Bone marrow (tissue), 2 donors: ENCODE measurements at places on chromosomes 12 and 14.

GRCh38 chr12:110785240-110785639 is 42.5 kb upstream of the PPP1CC start:
- DNase-seq = no peak

- DNase-seq = no peak
These were observed 42.0 kb downstream of the IQSEC3 start for GRCh38 chr12:108594-108993.

GRCh38 chr12:115108129-115109100 is 424.4 kb upstream of the TBX3 start:
- DNase-seq = no peak

DNA sequence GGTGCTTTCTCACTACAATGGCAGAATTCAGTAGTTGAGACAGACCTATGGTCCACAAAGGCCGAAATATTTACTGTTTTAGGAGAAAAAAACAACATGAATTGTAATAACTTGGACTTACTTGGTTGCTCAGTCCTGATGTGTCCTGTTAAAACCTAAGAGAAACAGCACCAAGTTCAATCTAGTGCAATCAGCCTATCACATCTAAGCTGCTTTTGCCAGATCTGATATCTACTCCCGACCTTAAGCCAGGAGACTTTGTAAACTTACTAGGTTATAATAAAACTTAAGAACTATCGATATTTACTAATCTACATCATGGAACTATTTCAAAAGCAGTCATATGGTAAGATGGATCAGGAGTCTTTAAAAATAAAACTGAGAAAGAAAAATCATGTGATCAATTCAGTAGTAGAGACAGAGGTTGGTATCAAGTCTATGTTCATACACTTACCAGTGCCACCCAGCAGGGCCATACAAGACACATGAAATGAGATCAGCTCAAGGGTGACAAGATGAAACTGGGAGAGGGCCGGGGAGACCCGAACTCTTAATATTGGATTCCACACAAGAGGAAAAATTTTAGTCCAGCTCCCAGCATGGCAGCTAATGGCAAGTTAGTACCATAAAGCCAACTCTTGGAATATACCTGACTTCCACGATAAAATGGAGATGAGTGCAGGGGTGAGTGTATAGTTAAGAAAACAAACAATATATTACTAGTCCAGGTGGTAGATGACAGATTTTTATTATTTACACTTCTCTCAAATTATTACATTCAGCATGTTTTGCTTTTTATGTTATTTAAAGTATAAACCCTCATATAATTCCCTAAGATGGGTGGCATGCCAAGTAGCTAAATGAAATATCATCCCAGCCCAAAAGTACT is 27.5 kb downstream of the NUDT4 start:
- no peak for DNase-seq

GRCh38 chr12:106245767-106246166 is 2.1 kb downstream of the CKAP4 start:
- no peak for DNase-seq

GRCh38 chr14:34785223-34786006 is 71.0 kb upstream of the CFL2 start:
- DNase-seq = no peak

- DNase-seq = no peak
These were observed 243.3 kb upstream of the CRY1 start for GRCh38 chr12:107336695-107337094.

- peak; percentile 60 for DNase-seq
These were observed 8.3 kb downstream of the CISTR start for GRCh38 chr12:53743266-53744129.

DNA sequence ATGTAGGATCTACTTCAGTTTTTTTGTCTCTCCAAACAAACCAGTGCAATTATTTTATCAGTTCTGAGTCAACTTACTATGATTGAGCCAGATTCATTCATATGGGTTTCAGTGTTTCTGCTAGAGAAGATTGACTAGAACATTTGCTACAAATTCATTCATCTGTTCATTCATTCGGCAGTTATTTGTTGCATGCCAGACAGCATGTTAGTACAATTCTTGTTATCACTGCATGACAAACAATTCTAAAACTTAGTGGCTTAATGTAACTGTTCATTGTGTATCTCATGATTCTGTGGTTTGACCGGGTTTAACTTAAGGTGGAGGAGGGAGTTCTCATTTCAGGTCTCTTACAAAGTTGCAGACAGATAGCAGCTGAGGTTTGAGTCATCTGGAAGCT is 52.3 kb downstream of the POLR3B start:
- DNase-seq = no peak

DNA sequence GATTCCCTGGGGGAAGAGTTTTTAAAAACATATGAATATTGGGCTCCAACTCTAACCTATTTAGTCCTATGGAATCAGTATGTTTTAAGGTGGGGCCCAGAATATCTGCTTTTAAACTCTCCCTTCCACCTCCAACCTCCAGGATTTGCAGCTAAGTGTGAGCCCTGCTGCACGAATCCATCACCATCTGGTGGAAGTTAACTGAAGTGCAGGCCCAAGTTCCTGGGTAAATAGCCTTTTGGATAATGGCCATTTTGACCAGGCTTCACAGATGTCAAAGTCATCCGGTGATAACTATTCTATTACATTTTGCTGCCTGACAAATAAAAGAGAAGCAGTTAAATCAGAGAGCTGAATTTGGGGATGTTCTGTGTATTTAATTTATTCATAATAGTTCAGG is 58.1 kb upstream of the RMST start:
- DNase-seq = no peak

GRCh38 chr12:82130762-82131161 is 227.4 kb downstream of the CCDC59 start:
- DNase-seq = no peak

GRCh38 chr12:122097927-122098756 is 19.6 kb downstream of the MLXIP start:
- no peak for DNase-seq

GRCh38 chr12:69648476-69648875 is 37.8 kb upstream of the LRRC10 start:
- DNase-seq = no peak

DNA sequence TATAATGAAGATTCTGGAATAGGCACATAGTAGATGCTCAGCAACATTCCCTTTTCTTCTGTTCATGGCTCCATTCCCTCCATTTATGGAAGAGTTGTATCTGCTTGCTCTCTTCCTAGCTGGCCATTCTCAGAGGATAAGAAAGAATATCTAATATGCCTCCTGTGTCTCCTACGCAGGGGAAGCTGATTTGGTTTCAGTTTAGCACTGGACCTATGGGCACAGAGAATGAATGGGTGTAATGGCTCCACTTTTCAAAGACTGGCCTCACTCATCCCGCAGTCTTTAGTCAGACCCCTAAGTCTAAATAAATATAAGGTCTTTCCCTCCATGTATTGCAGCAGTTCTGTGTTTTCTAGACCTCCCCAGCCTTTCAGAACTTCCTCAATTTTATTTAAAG is 2.0 kb downstream of the PKP2 start:
- no peak for DNase-seq

DNA sequence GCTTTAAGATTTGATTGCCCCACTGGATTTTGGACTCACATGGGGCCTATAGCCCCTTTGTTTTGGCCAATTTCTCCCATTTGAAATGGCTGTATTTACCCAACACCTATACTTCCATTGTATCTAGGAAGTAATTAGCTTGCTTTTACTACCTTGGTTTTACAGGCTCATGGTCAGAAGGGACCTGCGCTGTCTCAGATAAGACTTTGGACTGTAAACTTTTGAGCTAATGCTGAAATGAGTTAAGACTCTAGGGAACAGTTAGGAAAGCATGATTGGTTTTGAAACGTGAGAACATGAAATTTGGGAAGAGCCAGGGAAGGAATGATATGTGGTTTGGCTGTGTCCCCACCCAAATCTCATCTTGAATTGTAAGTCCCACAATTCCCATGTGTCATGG is 419.0 kb upstream of the TMPO start:
- DNase-seq = no peak

DNA sequence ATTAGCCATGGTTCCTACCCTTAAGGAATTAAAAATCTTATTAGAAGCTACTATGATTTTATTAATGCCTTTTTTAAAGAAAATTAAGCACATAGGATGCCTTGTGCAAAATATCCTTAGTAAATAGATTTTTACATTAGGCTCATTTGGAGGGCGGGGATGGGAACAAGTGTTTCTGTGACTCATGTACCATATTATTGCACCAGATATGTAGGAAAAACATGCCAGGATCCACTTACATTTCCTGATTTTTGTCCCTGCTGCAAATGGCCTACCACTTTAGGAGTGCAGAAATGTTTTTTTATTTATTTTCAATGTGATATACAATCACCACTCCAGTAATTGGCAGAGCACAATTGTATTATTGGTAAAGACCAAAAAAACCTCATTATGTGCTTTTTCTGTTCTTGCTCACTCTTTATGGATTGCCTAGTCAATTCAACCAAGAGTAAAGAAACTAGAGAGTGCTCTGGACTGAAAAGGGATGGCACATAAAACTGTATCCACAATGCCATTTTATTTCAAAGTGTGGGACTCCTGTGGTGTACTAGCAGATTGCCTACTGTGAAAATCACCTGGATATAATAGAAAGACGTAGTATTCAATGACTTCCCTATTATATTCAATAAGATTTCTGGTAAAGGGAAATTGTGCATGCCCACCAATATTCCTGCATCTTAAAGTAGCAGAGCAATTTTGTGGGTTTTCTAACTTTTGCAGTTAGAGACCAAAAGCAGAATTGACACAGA is 86.9 kb downstream of the ANO6 start:
- DNase-seq = no peak

DNA sequence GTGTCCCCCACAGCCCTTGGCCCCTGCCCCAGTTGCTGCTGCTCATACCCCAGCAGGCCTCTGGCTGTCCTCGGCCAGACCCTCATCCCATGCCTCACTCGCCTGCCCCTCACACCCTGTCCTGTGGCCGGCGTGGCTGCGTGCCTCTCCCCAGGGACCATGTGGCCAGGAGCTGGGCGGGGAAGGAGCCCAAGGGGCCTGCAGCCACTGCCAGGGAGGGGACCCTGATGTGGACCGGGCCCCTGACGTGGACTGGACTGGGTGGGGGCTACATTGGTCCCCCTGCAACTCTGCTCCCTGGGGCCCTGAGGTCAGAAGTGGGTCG is 10.9 kb downstream of the FBRSL1 start:
- DNase-seq = no peak

- no peak for DNase-seq
These were observed 163.1 kb upstream of the TMPO start for GRCh38 chr12:98352218-98352811.

DNA sequence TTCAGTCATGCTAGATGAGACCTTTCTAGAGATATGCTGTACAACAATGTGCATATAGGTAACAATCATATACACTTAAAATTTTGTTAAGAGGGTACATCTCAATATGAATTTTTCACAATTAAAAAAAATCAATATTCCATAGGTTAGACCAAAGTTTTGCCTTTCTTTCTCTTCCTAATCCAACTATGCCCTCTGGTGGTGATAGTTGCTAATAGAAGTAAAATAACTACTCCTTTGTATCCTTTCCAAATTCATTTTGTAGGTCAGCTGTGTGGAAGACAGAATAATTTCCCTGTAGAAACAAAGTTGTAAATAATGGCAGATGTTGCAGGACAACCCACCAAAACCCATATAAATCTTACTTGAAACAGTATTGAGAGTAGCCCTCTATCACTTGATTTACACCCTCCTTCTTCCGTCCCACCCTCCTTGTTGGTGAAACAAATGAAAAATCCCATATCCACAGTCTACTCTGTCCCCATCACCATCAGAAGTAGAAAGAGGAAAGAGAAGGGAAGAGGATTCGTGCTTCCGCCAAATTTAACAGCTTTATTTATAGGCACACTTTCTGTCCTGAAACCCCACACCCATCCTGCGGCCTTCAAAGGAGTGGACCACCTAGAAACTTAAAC is 34.2 kb upstream of the KICS2 start:
- DNase-seq = no peak

- no peak for DNase-seq
These were observed 53.9 kb downstream of the ANAPC7 start for GRCh38 chr12:110349514-110350151.

DNA sequence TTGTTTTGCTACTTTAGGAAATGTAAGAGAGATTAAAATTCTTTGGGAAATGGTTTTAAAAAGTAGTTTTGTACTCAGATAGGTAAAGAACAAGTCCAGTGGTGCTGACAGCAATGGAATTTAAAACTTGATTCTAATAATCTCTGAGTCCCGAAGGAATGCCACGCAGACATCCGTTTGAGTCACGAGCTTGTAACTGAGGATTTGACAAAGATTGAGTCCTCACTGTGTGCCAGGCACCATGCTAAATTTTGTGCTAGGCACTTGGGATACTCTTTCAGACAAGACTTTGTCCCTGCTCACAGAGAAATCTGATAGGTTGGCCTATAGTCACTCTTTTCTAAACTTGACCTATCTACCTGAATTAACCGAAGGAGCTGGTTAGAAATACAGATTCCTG is 12.7 kb downstream of the FLRT2 start:
- DNase-seq = no peak

DNA sequence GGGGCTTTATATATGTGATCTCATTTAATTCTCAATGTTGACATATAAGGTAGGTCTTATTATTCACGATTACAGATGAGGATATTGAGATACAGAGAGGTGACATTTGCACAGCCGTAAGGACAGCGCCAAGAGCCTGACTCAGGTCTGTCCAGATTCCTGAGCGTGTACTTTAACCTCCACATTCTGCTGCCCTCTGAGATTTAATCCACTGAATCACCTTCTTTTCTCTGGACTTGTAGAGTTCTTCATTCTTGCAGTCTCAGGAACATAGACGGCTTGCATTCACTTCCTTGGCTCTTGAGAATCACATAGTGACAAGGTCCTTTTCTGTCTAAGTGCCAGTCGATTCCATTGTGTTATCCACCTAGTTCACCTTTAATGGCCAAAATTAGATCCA is 141.0 kb upstream of the ARHGAP5 start:
- no peak for DNase-seq

GRCh38 chr12:1662761-1663439 is 28.0 kb upstream of the ADIPOR2 start:
- no peak for DNase-seq

- no peak for DNase-seq
These were observed at the start of gene NYNRIN for GRCh38 chr14:24398653-24399446. NYNRIN (plus strand) TSS chr14:24399003; CDS start chr14:24399247, 244 bp downstream.

GRCh38 chr12:52442600-52443061 is 8.5 kb upstream of the KRT75 start:
- no peak for DNase-seq
